ENCODE measurements at places on chromosomes 13 and 19.

- peak; percentile 63 for DNase-seq
Measured at GRCh38 chr19:49395581-49396407, 7.7 kb downstream of the KASH5 start.

DNA sequence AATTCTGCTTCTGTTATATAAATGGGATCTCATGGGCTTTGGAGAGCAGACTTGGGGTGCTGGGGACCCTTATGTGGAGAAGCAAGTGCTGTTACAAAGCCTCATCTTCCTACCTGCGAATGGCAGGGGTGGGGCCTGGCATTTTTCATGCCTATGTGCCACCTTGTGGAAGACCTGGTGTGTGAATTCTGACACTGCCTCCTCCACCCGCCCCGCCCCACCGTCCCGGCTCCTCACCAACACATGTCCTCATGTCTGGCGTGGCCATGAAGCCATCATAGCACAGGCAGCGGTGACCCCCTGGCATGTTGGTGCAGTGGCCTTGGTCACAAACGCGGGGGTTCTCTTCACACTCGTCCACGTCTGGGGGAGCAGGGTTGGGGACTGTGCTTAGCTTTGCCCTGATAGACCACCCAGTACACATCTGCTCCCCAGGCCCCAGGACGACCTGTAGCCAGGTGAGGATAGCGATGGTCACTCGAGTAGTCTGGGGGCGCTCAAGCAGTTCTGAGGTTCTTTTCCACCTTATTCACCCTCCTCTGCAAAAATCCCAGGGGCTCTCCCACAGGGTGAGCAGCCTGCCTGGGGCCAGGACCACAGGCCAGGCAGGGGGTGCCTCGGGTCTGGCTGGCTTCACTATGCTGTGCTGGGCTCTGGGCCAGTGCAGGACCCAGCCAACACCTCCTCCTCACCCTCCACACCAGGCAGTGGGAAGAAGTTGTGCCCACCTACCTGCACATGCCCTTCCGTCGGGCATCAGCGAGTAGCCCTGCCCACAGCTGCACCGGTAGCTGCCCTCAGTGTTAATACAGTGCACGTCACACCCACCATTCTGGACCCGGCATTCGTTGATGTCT lies 32.7 kb downstream of the FBN3 start:
- DNase-seq: peak; percentile 57

- DNase-seq: no peak
Measured at GRCh38 chr19:827710-828321, at the start of gene AZU1. Gene AZU1, plus strand, starts transcription at chr19:827837. Its CDS starts 10 bp downstream, at chr19:827847.

DNA sequence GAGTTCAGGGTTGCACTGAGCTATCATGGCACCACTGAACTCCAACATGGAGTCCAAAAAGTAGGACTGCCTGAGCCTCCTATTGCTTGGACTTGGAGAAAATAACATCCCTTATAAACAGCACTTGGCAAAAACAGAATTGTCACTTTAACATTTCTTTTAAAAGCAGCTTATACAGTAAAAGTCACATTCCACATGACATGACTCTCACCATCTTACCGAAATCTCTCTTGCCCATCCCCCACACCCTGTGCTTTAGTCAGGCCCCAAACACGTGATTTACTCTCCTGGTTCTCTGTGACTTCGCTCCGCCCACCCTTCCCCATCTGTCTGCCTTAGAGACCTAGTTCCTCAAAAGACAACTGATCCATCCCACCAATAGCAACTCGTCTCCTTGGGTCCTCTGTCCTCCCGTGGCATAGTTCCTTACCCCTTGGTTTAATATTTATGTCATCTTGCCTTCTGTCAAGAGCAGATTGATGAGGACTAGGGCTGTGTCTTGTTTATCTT lies 4.6 kb downstream of the SAFB start:
- DNase-seq: no peak

- no peak for DNase-seq
Measured at GRCh38 chr19:1270854-1271527, 1.9 kb downstream of the CIRBP start.

DNA sequence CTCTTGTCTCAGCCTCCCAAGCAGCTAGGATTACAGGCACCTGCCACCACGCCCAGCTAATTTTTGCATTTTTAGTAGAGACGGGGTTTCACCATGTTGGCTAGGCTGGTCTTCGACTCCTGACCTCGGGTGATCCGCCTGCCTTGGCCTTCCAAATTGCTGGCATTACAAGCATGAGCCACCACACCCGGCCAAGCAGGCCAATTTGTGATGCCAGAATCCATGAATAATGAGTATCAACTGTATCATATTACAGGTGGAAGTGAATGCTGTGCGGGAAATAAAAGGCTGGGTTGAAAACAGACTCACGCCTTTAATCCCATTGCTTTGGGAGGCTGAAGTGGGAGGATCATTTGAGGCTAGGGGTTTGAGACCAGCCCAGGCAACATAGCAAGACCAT lies 3.6 kb upstream of the NFILZ start:
- no peak for DNase-seq

GRCh38 chr13:94549232-94550061 lies 46.5 kb downstream of the TGDS start:
- peak; percentile 89 for DNase-seq

DNA sequence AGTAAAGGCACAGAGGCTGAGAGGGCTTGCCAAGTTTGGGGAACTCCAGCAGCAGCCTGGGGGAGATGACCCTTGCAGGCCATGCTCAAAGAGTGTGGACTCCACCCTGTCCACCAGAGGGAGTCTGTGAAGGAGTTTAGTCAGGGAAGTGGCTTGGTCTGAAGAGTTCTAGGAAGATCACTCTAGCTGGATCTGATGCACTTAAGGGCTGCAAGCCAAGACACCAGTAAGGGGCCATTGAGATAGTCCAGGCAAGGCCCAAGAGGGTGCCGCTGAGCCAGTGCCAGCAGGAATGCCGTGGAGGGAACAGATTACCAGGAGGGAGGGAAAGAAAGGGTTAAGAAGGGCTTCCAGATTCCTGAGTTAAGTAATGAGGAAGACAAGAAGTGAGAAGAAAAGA lies 68.7 kb downstream of the ZAR1L start:
- peak; percentile 69 for DNase-seq

GRCh38 chr19:17246681-17247425 lies 1.1 kb upstream of the NR2F6 start:
- DNase-seq: no peak

GRCh38 chr19:52981329-52981728 lies 18.6 kb upstream of the ZNF816 start:
- DNase-seq: no peak

GRCh38 chr13:98519976-98520375 lies 56.9 kb downstream of the STK24 start:
- DNase-seq: no peak

- DNase-seq: peak; percentile 24
Measured at GRCh38 chr19:13913352-13913751, 7.4 kb downstream of the CC2D1A start.

DNA sequence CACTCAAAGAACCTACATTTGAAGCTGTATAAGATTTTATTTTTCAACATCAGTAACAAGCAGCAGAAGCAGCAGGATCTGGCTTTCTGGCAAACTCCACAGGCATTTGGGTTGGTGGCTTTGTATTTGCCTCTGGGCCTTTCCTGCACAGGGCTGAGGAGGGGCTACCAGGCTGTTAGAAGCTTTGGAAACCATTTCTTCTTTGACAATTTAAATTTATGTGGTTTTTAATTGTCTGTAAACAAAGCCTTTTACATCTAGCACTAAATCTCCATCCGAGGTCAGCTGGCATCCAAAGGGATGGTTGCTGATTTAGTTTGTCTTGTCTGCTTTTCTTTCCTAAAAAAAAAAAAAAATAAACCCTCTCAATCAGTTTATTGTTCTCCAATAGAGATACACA lies 127.5 kb upstream of the OBI1 start:
- no peak for DNase-seq

DNA sequence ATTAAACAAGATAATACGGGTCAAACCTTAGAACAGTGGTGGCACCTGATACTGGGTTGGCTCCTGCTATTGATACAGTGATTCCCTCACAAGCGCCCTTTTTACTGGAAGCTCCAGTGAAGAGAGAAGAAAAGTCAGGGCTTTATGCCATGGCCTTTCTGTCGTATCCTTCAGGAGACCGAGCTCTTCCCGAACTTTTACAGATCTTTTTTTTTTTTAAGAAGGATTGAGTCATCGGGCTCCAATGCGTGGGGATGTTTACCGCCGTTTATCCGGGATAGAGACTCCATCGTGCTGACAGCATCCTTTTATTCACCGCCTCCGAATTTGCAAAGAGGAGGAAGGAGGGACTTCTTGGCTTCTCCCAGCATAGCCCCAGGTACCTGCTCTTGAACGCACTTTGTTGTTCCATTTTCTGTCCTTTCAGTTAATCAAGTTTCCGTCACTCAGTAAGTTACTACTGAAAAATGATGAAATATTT lies 574 bp downstream of the ZNF227 start:
- peak; percentile 47 for DNase-seq

DNA sequence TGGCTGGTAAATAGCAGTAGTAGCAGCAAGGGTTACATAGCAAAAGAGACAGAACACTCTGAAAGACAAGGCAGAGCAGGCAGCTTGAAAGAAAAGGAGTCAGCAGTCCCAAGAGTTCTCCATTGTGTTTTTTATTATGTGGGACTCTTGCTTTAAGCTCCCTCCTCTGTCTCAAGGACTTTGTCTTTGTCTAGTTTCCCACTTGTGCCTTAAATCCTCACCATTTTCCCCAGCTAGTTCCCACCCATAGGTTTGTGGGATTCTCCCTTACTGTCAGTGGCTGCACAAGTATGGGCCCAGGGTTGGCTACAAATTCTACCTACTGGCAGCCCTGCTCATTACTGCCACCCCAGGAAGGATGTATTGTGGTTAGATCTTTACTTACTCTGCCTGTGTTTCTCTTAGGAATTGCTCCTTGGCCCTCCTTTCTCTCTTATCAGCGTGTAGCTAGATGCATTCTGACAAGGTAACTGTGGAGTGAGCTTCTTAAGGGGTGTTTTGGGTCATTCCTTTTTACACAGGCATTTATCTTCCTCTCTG lies 413.4 kb upstream of the PCDH9 start:
- DNase-seq: no peak

DNA sequence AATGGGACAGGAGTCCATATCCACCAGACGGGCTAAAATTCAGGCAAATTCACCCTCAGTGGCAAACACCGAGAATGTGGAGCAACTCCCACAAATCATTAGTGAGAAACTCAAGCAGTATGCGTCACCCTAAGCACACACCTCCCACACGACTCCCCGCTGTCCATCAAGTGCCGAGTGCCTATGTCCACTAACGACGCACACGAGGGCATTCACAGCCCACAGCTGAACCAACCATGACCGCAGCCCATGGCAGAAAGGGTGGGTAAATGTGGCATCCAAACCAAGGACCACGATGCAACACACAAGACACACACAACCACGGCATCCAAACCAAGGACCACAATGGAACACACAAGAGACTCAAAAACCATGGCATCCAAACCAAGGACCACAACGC lies 22.0 kb downstream of the MIER2 start:
- no peak for DNase-seq

DNA sequence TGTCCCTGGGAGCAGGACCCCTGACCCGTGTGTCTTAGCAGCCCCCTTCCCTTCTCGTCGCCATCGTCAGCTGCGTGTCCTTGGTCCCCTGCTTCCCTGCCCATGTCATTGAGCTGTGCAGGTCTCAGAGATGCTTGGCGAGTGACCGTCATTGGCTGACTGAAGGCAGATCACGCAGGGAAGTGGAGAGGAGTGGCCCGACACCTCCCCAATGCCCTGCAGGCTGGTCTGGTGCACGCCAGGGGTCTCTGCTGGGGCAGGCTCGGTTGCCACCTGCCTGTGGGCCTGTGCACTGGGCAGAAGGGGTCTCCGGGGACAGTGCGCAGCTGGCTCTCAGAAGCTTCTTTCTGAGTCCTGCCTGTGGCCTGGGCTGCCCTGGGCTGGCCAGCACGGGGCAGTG lies 6.2 kb downstream of the GNA11 start:
- no peak for DNase-seq

DNA sequence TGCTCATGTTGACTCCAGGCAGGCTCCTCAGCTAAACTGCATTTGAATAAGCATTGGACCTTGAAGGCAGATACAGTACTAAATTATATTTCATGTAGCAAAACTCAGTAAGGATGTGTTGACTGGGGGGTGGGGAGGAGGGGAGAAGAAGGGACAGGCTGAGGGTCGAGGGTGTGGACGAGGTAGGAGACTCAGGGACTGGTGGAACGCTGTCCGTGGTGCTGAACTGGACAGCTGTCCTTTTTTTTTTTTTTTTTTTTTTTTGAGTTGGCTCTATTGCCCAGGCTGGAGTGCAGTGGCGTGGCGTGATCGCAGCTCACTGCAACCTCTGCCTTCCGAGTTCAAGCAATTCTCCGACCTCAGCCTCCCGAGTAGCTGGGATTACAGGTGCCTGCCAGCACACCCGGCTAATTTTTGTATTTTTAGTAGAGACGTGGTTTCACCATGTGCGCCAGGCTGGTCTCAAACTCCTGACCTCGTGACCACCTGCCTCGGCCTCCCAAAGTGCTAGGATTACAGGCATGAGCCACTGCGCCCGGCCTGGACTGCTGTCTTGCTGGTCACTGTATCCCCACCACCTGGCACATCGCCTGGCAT lies 33.2 kb upstream of the CASP14 start:
- peak; percentile 78 for DNase-seq

- DNase-seq: no peak
Measured at GRCh38 chr13:40235160-40235796, 431.2 kb downstream of the FOXO1 start.

DNA sequence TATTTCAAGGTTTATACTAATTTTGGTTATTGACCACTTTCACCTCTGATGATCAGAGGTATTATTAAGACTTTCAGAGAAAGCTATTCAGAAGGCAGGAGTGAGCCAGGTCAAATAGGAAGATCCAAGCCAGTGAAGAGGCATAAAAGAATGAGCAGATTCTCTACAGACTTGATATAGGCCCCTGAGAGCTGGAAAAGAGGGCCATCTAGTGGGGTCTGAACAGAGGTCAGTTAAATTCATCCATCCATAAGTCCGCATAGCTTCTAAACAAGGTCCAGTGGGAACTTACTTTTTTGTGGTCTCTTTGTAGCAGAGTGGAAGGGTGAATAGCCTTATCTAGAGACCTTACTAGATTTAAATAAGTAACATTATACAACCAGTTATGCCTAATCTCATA lies 126.6 kb upstream of the UFM1 start:
- DNase-seq: peak; percentile 14

- DNase-seq: peak; percentile 88
Measured at GRCh38 chr19:11089254-11090013, at the start of gene LDLR. Gene LDLR, plus strand, starts transcription at chr19:11089463. Its CDS starts 86 bp downstream, at chr19:11089549.

Data from H7 (cell line).